ENCODE measurements at places on chromosomes 1 and 21.

DNA sequence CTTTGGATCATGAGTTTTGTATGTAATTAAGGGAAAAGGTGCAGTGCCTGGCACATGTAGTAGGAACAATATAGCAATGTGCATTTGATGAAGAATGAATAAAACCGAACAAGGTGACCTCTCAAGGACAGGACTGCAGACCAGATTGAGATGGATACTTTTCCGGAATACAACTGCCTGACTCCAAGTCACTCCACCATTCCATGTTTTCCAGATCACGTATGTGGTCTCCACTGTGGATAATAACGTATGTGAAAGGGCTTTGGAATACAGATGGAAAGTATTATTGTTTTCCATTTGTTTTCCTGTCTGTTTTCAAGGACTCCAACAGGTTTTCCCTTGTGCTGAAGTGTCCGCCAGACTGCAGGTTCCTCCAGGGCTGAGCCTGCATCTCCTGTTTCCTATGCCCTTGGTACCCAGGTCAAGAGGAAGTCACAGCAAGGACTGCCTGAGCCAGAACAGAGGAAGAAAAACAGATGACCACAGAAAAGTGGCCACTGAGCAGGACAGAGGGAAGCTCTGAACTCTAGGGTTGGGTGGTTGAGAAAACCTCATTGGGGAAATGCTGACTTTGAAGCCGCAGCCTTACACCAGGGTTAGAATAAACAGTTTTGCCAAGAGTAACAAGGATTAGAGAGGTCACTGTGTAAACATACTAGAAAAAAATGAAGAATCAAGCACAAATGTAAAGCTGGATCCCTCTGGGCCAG lies 4.0 kb downstream of the CFAP45 start:
- DNase-seq = no peak

GRCh38 chr1:22323141-22323845 lies 128.4 kb upstream of the ZBTB40 start:
- no peak for DNase-seq

DNA sequence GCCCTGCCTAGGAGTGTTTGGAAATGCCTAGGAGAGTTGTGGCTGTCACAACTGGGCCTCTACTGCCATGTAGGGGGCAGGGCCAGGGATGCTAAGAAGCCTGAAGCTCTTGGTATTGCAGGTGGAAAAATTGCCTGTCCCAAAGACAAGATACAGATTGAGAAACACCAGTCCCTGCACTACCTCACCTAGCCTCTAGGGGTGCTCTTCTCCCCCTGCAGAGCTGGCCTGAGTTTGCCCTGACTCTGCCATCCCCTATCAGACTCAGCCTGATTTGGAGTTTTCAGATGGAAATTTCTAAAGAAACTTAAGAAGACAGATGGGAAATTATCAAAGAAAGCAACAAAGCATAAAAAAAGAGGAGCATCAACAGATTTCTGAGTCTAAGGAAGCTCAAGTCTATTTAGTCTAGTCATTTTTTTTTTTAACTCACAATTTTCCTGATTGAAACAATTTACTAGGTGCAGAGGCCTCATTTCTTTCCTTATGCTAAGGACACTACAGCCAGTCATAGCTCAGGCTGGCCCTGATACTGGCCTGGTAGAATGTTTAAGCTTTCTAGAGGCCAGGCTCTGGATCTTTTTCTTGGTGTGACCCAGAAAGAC lies 61.4 kb upstream of the LRRN2 start:
- DNase-seq = peak; percentile 65

DNA sequence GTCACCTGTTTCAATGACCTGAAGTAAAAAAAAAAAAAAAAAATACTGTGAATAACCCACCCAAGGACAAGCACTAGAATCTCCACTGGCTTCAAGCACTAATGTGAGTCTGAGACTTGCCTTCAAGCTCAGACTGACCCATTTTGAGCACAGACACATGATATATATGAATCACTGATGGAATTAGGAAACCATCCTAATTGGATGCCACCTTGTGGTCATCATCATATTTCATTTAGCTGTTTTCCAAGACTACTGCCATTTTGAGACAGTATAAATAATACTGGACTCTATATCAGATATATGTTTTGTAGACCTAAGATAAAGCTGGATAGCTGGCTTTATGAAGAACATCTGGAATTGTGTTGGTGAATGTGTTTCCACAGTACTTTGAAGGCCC lies 1232.0 kb downstream of the KCNT2 start:
- no peak for DNase-seq

- no peak for DNase-seq
Observed at GRCh38 chr21:32889596-32889995, 118.0 kb upstream of the PAXBP1 start.

DNA sequence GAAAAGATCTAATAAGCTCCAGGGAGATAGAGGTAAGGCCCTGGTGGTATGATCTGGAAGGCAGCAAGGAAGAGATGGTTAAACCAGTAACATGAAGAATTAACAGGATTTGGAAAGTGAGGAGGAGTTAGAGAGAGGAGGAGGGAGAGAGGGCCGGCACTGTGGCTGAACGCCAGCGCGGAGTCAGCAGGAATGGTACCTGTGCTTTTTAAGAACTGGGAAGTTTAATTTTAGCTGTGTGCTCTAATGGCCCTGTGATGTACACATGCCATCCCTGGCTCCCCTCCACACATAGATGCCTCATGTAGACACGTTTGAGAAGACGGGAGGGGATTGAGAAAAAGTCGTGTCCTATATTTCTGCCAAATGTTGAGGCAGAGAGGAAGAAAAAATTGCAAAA lies 13.8 kb upstream of the AVPR1B start:
- no peak for DNase-seq

GRCh38 chr1:115649964-115650363 lies 8.2 kb downstream of the VANGL1 start:
- peak; percentile 61 for DNase-seq

- DNase-seq = no peak
Observed at GRCh38 chr21:43303275-43304178, 123.4 kb downstream of the SIK1 start.

DNA sequence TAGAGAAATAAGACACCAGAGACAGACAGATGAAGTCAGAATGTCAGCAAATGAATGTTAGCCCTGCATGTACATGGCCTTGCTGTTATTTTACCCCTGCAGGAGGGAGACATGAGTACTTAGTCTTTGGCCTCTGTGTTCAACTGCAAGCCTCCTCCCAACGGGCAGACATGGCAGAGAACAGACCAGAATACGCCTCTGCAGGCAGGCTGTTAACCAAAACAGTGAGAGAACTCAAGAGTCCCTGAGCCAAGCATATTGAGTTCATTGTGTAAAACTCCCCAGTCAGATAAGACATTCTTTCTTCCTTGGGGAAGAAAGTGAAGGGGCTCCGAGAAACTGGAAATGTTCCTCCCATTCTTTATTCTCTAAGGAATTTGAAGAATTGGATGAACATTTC lies 150.9 kb downstream of the PHTF1 start:
- DNase-seq = no peak

- DNase-seq = no peak
Observed at GRCh38 chr1:207745839-207746767, 5.8 kb upstream of the CD46 start.

DNA sequence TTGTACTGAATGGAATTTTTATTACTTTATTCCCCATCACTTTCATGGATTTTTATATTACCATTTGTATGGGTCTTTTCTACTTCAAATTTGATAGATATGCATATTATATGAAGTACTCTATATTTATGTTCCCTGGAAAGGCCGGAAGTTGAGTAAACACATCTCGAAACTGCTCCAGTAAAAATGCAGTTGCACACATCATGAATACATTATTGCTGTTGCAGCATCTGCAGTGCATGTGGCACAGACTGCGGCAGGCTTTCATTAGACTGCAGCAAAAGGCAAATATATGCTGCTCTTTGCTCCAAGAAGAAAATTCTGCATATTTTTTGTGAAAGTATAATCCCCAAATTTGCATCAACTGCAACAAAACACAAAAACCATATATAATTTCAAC lies 48.7 kb upstream of the LRRC7 start:
- no peak for DNase-seq

GRCh38 chr1:39105061-39105840 lies 79.1 kb downstream of the NDUFS5 start:
- peak; percentile 46 for DNase-seq

DNA sequence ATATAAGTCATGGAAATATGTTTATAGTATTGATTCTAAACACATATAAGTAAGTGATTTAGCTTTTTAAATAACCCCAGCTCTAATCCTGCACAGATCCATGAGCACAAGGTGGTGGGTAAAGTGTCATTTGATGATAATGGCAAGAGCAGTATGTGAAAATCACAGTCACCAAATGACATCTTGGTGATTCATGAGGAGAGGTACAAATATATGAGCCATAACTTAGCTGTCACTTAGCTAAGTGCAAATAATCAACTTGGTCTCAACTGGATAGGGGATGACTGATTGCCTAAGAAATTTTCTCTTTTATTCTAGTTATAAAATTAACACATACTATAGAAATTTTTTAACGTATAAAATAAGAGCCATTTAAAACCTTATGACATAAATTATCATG lies 198.1 kb downstream of the ZZZ3 start:
- no peak for DNase-seq

GRCh38 chr1:159831412-159832141 lies 4.9 kb downstream of the SLAMF8 start:
- DNase-seq = no peak

- DNase-seq = no peak
Observed at GRCh38 chr1:22206551-22207125, 63.7 kb upstream of the WNT4 start.

- no peak for DNase-seq
Observed at GRCh38 chr1:235533476-235534168, 29.4 kb upstream of the B3GALNT2 start.

- DNase-seq = no peak
Observed at GRCh38 chr1:99531578-99532275, 114.2 kb upstream of the PALMD start.

GRCh38 chr1:226663327-226663704 lies 75.8 kb downstream of the ITPKB start:
- DNase-seq = no peak

GRCh38 chr21:28916150-28916893 lies 76.4 kb downstream of the LTN1 start:
- DNase-seq = no peak

DNA sequence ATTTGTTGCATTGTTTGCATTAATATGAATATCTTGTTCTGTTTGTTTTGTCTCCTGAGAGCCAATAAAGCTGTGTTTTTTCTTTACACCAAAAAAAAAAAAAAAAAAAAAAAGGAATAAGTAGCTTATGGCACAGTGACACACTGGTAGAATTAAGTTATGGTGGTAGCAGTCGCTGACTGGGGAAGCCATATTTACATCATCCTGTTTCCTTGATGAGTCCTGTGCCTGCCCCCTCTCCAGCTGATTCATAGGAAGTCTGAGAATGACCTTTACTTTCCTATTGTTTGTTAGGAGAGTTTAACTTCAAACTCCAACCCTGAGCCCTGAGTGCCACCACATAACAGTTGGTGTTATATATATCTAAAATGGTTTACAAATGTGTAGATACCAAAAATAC lies 62.2 kb downstream of the OBSCN start:
- DNase-seq = no peak

DNA sequence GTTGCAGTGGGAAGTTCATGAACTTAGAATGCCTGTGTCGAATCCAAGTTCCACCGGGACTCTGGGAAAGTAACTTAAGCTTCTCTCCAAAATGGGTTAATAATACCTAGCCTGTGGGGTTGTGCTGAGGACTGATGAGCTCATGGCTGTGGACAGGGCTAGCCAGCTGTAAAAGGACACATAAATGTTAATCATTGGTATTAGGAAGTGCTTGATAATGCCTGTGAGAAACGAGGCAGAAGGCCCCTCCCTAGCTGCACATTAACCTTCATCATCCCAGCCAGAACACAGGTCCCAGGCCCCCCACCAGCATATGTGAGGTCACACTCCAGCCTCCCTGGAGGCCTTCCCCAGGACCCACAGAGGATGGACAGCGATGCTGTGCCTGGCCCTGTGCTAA lies 789 bp upstream of the GJB4 start:
- no peak for DNase-seq

DNA sequence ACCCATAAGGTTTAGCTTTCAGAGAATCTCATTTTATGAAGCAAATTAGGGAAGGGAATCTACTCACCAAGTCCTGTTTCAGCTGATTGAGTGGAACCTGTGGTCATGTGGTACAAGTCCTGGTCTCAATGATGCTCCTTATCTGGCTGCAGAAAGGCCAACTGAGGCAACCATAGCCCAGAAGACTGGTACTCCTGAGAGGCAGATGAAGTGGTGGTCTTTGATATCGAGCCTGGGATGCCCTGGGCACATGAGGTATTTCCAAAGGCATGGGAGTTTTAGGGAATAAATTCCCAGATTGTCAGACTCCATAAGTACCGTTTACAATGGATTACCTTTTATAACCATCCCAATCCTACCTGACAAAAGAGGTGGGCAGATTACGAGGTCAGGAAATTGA lies 3.3 kb downstream of the MX1 start:
- no peak for DNase-seq

DNA sequence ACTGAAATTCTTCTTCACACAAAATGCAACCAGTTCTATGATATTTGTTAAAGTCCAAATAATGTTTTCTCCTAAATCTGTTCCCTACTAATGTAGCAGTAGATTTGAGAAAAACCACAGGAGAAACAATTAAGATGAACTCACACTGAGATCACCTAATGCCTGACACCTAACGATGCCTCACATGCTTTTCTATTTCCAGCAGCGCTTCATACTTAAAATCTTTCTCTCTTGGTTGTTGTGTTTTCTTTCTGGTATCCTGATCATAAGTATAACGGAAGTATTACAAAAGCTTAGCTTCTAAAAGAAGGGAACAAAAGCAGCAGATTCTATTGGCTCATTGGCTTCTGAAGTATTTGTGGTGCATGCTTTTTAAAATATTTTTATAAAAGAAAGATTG lies 267.2 kb upstream of the SGIP1 start:
- DNase-seq = no peak

DNA sequence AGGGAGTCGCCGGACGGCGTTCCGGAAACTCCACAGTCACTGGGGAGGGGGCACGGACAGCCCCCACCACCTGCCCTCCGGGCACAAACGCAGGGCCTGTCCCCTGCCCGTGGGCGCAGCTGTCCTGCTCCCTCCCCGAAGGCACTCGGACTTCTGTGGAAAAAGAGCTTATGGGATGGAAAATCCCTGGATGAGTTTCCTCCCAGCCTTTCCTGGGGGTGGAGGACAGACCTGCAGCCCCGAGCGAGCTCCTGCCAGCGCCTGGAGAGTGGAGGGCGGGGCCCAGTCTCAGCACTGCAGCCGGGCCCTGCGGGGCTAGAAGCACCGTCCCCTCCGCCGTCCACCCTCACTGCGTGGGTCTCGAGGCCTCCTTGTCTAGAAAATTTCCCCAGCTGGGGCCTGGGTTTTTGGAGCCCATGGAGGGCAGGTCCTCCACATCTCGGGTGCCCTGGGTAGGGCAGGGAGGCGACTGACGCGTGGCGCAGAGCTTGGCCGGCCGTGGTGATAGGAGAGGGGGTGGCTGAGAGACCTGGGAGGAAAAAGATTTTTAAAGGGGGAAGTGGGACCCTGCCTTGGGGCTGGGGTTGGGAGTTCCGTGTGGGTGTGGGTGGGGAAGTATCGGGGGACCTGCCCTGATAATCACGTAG lies 6.4 kb upstream of the COL6A1 start:
- DNase-seq = peak; percentile 69
